ENCODE measurements at places on chromosomes 16 and 17.

DNA sequence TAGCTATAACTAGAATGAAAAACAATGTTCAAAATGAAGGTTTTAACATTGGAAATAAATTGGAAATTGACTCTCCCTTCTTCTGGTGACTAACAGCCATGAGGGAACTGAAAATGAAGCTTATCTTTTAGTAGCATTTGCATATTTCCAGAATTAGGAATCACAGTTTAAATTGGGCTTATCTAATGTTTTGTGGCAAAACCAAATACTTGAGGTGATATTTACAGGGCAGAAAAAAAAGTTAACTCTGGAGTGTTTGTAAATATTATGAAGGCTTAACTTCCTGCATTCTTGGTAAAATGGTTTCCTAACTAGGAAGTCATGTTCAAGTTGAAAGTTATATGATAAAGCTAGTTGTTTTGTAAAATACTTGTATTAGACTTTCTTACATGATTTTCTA lies 96.4 kb upstream of the SOX9 start:
- DNase-seq = no peak

DNA sequence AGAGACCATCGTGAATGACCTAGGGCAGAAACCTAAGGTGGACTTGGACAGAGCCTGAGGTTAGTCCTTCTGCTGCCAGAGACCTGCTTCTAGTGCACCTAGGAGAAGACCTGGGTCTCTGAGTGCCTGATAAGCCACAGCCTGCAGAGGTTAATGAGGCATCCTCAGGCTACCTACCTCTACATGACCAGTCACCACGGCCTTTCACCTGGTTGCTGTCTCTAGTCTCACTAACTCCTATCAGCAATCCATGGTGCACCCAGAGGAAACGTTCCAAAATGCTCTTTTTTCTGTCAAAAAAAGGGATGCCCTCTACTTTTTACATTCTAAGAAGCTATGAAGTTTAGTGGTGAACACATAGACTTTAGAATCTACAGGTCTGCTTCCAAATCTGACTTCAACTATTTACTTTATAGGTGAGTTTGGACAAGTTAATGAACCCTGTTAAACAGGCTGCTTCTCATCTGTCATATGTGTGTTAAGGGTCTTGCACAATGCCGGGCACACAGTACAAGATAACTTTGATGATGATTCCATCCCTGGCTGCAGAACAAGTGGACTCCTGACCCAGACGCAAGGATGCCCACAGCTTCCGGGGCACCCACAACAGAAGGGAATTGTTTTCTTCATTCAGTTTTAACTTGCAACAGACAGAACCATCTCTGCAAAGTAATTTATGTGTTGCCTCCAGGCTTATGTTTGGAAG lies 469.9 kb upstream of the CDH5 start:
- no peak for DNase-seq

DNA sequence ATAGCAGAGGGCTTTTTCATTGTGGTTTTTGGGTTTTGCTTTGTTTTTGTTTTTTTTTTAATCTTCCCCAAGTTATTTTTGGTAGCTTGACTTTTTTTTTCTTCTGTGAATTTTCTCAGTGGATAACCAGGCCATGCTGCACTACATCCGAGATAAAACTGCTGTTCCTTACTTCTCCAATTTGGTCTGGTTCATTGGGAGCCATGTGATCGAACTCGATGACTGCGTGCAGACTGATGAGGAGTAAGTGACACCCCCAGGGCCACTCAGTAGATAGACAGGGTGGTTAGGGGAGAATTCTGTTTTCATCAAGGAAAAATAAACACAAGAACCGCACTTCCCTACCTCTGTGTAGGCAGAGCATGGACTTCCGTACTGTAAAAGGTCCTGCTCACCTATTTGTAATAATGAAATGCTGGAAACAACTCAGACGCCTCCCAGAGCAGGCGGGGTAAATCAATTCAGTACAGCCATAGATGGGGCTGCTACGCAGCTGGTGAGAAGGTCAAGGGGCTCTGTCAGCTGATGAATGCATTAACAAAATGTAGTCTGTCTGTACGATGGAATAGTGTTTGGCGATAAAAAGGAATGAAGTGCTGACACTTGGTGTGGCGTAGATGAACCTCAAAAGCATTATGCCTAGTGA lies 28.6 kb downstream of the CLEC16A start:
- DNase-seq = no peak

DNA sequence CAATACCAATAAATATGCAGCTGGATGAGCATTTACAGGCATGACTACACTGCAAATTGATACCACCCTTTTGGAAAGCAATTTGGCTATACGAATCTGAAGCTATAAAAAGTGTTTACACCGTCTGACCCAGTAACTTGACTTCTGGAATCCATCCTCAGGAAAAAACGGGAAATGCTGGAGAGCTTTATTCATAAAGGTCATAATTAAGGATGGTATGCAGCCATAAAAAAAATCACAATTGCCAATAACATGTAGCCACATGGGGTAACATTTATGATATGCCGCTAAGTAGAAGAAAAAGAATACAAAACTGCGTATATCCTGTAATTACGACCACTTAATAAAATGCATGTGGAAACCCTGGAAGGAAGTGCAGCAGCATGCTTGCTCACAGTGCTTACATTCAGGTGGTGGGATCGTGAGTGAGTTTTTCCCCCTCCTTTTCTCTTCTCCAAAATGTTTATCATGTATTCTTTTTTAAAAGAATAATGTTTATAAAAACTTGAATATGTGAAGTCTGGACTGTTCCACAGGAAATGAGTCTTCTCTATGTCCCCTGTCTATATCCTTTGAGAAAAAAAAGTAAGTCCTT lies 34.2 kb downstream of the COPRS start:
- DNase-seq = no peak

DNA sequence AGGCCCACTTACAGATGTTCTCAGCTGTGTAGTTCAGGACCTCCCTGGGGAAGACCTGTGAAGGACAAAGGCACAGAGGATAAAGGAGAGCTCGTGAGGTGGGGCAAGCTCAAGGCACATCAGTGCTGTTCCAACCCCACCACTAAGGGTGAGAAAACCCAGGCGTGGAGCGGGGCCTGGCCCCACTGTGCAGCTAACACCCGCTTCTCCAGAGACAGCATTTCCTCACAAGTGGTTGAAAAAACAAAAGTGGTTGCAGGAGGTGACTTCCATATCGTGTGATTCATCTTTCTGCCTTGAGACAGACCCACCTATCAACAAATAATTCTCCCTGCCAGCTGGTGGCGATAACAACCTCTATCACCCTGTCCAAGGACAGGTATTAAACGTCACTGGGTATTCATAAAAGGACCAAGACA lies 30.0 kb downstream of the SNN start:
- DNase-seq = peak; percentile 10

DNA sequence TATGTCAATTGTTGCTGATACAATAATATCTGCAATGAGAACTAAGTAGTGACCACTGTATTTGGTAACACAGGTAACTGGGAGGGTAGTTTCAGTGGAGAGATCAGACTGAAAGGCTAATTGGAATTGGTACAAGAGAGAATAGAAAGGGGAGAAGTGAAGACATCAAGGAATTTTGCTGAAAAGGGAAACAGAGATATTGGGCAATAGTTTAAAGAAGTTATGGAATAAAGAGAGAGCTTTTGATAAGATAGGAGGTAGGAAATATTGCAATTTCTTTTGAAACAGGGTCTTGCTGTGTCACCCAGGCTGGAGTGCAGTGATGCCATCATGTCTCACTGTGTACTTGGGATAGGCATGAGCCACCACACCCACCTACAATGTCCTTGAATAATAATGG lies 26.9 kb upstream of the CDH11 start:
- no peak for DNase-seq

DNA sequence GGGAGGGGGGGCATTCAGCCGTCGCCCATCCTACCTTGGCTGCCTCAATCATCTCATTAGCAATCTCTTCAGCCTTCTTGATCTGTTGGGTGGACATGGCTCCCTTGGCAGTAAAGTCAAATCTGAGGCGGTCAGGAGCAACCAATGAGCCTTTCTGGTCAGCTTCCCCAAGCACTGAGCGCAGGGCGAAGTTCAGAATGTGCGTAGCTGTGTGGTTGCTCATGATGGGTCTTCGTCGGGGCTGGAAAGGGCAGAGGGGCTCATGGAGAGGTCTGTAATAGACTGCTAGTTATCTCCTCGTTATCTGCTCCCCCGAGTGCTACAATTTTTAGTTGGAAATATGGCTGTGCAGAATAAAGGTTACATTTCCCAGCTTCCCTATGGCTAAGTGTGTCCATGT lies 7.2 kb upstream of the EXOSC6 start:
- DNase-seq = no peak

DNA sequence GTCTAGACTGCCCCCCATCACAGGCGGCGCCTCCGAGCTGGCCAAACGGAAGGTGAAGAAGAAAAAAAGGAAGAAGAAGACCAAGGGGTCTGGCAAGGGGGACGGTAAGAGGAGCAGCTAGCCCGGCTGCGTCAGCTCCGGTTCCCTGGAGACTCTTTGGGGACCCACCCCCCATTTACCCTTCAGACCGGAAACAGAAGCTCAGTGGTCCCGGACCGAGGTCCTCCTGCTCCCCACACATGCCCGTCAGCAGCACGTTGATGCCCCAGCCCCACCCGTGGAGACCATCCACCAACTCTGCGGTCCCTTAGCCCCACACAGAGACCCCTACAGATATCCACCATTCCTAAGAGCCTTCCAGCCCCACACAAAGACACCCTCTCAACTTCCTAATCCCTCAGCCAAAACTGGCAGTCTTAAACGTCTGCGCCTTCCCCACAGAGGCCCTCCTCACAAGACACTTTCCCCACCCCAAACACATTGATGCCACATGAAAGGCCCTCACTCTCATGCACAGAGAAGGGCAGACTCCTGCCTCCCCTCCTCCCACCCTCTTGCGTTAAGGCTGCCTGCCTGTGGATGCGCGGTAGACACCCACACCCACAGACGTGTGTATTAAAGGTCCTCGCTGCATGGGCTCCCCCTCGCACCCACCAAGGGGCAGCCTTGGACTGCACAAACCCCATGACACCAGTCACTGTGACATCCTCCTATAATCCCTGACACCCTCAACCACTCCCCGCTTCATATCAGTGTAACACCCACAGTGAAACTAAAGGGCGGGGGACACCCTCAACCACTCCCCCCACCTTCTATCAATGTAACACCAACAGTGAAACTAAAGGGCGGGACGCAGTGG lies 58.2 kb upstream of the RPH3AL start:
- no peak for DNase-seq

DNA sequence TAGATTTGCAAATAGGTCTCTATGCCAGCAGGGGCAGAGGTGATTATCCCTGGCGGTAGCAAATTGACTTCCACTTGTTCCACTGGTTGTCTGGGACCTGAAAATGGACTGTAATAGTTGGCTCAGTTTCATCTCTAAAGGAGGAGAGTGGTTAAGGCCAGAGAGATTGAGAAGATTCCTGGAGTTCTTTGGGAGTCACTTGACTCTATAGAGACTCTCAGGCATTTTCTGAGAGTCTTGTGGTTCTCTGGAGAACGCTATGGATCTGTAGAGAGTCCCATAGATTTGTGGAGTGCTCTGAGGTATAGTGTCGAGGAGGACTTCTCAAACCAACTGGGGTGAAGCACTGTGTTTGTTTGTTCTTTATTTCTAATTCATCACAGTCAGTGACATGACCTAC lies 8.9 kb upstream of the PMP22 start:
- DNase-seq = no peak

GRCh38 chr17:75356260-75356937 lies 49.1 kb downstream of the GRB2 start:
- no peak for DNase-seq

- no peak for DNase-seq
Observed at GRCh38 chr17:1898872-1899271, 69.1 kb downstream of the RPA1 start.

- DNase-seq = peak; percentile 59
Observed at GRCh38 chr17:3796110-3796821, 4.7 kb downstream of the ITGAE start.

GRCh38 chr17:70187383-70187782 lies 18.1 kb downstream of the KCNJ2 start:
- no peak for DNase-seq

DNA sequence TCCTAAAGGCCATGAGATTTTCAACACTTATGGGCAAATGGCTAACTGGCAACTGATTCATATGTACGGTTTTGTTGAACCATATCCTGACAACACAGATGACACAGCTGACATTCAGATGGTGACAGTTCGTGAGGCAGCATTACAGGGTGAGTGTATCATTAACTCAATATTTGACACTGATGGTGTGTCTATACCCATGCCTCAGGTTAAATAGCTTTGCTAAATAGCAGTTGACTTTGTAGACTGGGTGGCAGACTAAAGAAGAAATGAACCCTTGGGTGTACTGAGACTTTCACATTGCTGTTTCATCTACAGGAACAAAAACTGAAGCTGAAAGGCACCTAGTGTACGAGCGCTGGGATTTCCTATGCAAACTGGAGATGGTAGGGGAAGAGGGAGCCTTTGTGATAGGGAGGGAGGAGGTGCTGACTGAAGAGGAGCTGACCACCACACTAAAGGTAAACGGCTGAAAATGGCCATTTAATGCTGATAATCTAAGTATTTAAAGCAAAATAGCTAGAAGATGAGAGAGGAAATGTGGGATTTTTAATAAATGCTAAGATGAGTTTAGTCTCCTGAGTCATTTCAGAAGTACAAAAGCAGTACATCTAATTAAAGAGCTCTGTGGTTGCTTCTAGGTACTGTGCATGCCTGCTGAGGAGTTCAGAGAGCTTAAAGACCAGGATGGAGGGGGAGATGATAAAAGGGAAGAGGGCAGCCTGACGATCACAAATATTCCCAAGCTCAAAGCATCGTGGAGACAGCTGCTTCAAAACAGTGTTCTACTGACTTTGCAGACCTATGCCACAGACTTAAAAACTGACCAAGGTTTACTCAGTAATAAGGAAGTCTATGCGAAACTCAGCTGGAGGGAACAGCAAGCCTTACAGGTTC lies 3.0 kb downstream of the SETD6 start:
- no peak for DNase-seq

GRCh38 chr16:17578981-17579874 lies 108.5 kb upstream of the XYLT1 start:
- DNase-seq = peak; percentile 76

DNA sequence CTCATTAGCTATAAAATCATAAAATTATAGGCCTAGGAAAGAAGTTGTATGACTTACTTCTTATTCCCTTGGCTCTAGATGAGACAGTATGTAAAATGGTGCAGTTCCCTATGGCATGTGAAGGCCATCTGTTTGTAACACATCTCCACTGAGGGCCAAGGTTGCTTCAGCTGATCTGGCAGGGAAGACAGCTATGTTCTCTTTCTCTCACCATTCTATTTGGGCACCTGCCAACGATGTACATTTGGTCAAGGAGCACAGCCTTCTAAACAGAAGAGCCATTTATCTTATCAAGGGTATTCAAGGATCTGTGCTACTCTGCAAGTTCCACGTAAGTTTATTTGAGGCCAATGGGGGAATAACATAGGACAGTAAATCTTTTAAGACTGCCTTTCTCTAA lies 129.8 kb upstream of the TOM1L1 start:
- DNase-seq = no peak

DNA sequence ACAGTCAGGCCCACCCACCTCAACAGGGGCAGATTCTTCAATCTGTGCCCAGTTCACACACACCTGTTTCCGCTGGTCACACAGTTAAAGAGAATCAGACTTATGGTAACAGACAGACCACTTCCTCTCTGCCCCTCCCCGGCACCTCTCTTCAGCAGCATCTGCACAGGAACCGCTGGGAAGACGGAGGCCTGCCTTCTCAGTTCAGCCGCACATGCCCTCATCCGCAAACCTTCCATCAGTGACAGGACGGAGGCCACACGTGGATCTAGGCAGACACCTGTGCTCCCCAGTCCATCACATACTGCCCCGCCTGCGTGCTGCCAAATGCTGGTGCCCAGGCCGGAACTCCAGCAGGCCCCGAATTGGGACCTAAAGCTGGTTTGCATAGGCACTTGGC lies 10.3 kb downstream of the PHB1 start:
- DNase-seq = no peak

Data from stimulated activated CD4-positive, alpha-beta T cell treated with anti-CD3 and anti-CD28 coated beads, Interleukin-12 subunit alpha, Interleukin-12 subunit beta, amount 100 ng/mL, for 48 hours (primary cell).